Karpas-422 (cell line): ENCODE measurements at places on chromosomes 2 and 18. TPM values are rescaled to one million over a fixed set of nuclear protein-coding genes. Genes with fewer than 3 reads are reported as not detected.

The PLCL1 gene
- total RNA-seq = not detected in 2 replicates

The RNF152 gene
- total RNA-seq = 0.07 and 0.83 TPM in 2 replicates

The CTAGE1 gene
- total RNA-seq = not detected in 2 replicates

The PIEZO2 gene
- total RNA-seq = not detected in 2 replicates

The AKAIN1 gene
- total RNA-seq = not detected in 2 replicates

The KCNE4 gene
- not detected in 2 replicates for total RNA-seq

The GNAL gene
- not detected in 2 replicates for total RNA-seq

The POTEC gene
- total RNA-seq = not detected in 2 replicates

The KCNG2 gene
- total RNA-seq = not detected in 2 replicates

The MC5R gene
- not detected in 2 replicates for total RNA-seq

The MRO gene
- 3.2 and 4.9 TPM in 2 replicates for total RNA-seq

The ALLC gene
- total RNA-seq = not detected in 2 replicates

The CYP27C1 gene
- total RNA-seq = not detected in 2 replicates

The NT5DC4 gene
- not detected in 2 replicates for total RNA-seq

The DNAH7 gene
- 0.14 and 0.82 TPM in 2 replicates for total RNA-seq

The ZNF396 gene
- total RNA-seq = 1.0 and 1.4 TPM in 2 replicates

The PLEKHH2 gene
- total RNA-seq = not detected in 2 replicates

The SCN3A gene
- total RNA-seq = not detected in 2 replicates

The SERPINB5 gene
- total RNA-seq = 1.0 TPM in 1 of 2 replicates, not detected in the other

The HAAO gene
- not detected in 2 replicates for total RNA-seq

The RNASEH1 gene
- 20.4 and 33.9 TPM in 2 replicates for total RNA-seq

The AOX1 gene
- total RNA-seq = 0.37 TPM in 1 of 2 replicates, not detected in the other

The NYAP2 gene
- total RNA-seq = not detected in 2 replicates

The RAB6C gene
- 0.52 and 1.5 TPM in 2 replicates for total RNA-seq

The COPS8 gene
- total RNA-seq = 105 and 133 TPM in 2 replicates

The UGT1A9 gene
- total RNA-seq = not detected in 2 replicates

The EPAS1 gene
- not detected in 2 replicates for total RNA-seq

The SAG gene
- not detected in 2 replicates for total RNA-seq

The BMP10 gene
- total RNA-seq = not detected in 2 replicates

The SERPINB4 gene
- total RNA-seq = not detected in 2 replicates

The PROKR1 gene
- not detected in 2 replicates for total RNA-seq

The LAMA3 gene
- total RNA-seq = not detected in 2 replicates

The TLX2 gene
- total RNA-seq = 0.25 and 2.5 TPM in 2 replicates

The ESPNL gene
- total RNA-seq = 1.0 TPM in 2 replicates

The GAD1 gene
- total RNA-seq = 7.1 and 7.7 TPM in 2 replicates

The RAB10 gene
- 67.9 and 104 TPM in 2 replicates for total RNA-seq

The EFR3B gene
- total RNA-seq = 0.22 and 0.58 TPM in 2 replicates

The PAX8 gene
- 0.90 and 1.5 TPM in 2 replicates for total RNA-seq

The B3GNT7 gene
- total RNA-seq = 2.8 and 4.7 TPM in 2 replicates

The CCDC148 gene
- not detected in 2 replicates for total RNA-seq

The PPP1R1C gene
- total RNA-seq = not detected in 2 replicates

The SLC14A1 gene
- total RNA-seq = 1.1 TPM in 1 of 2 replicates, not detected in the other

The REV1 gene
- 38.9 and 96.3 TPM in 2 replicates for total RNA-seq

The RESP18 gene
- total RNA-seq = not detected in 2 replicates

The SNTG2 gene
- not detected in 2 replicates for total RNA-seq

The RELCH gene
- 39.4 and 91.9 TPM in 2 replicates for total RNA-seq

The DUSP2 gene
- total RNA-seq = 25.1 and 45.2 TPM in 2 replicates

The ZNF892 gene
- total RNA-seq = 1.1 and 3.5 TPM in 2 replicates
